ENCODE measurements at places on chromosomes 11 and 22.
A peak's percentile ranks its signal among the peaks of the same experiment; 100 is the strongest.

DNA sequence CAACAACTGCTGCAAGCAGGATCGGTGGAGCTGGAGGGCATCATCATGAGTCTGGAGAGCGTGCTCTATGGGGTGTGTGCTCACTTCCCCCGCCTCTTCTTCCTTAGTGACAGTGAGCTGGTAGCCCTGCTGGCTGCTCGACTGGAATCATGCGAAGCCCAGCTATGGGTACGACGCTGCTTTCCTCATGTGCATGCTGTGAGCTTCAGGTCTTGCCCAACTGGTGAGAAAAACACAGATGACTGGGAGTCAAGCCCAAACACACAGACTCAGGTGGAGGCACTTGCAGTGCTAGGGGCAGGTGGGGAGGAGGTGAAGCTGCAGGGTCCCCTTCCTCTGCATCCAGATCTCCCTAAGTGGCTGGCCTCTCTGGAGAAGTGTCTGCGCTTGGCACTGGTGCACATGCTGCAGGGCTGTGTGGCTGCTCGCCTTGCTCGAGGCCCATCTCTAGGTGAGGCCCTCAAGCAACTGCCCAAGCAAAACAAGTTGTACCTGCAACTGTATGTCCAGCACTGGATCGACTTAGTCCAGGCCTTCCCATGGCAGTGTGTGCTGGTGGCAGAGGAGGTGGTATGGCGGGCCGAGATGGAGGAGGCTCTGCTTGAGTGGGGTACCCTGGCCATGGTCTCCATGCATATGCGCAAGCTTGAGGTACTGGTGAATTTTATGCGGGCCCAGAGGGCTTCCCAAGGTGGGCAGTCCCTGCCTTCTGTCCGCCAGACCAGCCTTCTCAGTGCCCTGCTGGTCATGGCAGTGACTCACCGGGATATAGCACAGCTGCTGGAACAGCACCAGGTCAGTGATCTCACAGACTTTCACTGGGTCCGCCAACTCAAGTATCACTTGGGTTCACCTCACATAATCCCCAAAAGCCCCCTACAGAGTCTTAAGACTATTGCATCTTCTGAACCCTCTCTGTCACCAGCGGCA is 48.1 kb downstream of the DNHD1 start:
- no peak for DNase-seq

DNA sequence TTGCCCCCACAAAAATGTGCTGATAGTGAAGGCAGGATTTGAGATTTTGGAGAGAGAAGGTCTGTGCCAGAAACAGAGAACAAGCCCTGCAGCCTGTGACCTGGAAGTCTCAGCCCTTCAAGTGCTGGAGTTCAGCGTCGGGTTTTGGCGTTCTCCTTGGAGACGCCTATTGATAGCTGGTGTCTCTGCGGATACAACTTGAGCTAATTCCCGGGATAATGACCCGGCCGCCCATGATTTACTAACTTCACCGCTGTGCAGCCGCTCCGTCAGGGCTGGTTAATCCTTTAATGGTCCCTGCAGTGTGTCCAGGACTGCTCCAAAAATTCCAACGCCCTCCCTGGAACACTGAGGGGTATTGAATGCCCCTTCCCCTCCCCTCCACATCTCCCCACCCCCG is 76.6 kb downstream of the WT1 start:
- no peak for DNase-seq

GRCh38 chr22:27405672-27406388 is 395.7 kb downstream of the MN1 start:
- DNase-seq: peak; percentile 49

- DNase-seq: no peak
These were observed 16.3 kb downstream of the KDELR3 start for GRCh38 chr22:38484244-38484643.

All from stimulated activated naive CD8-positive, alpha-beta T cell treated with anti-CD3 and anti-CD28 coated beads, Interleukin-15, Interleukin-2, amounts not matched to agents 100 U/mL and 50 U/mL, for 24 hours (primary cell).